Upper lobe of left lung (tissue), 6 donors: ENCODE measurements at places on chromosomes 2 and 18. TPM values are rescaled to one million over a fixed set of nuclear protein-coding genes. Genes with fewer than 3 reads are reported as not detected.

Gene NLRC4
- total RNA-seq: 18.8 TPM

Gene GAL3ST2
- total RNA-seq: not detected

Gene ZNF521
- 37.7 TPM for total RNA-seq

Gene CFC1
- total RNA-seq: not detected

Gene NT5DC4
- total RNA-seq: 0.55 TPM

Gene STPG4
- 1.2 TPM for total RNA-seq

Gene DAW1
- total RNA-seq: 7.3 TPM

Gene CNGA3
- total RNA-seq: not detected

Gene DSEL
- 12.2 TPM for total RNA-seq

Gene CFAP221
- total RNA-seq: 13.9 TPM

Gene CHRNG
- not detected for total RNA-seq

Gene LTBP1
- total RNA-seq: 25.2 TPM

- H3K4me1 ChIP-seq: peaks cover 45% of the 10 kb centered on the region
- H3K4me3 ChIP-seq: peak overlapping the region; percentile 81
- H3K36me3 ChIP-seq: no peaks in the 10 kb centered on the region
- peak; percentile 89 for DNase-seq
Observed at GRCh38 chr2:61017003-61017555, 441 bp upstream of the PEX13 start.

DNA sequence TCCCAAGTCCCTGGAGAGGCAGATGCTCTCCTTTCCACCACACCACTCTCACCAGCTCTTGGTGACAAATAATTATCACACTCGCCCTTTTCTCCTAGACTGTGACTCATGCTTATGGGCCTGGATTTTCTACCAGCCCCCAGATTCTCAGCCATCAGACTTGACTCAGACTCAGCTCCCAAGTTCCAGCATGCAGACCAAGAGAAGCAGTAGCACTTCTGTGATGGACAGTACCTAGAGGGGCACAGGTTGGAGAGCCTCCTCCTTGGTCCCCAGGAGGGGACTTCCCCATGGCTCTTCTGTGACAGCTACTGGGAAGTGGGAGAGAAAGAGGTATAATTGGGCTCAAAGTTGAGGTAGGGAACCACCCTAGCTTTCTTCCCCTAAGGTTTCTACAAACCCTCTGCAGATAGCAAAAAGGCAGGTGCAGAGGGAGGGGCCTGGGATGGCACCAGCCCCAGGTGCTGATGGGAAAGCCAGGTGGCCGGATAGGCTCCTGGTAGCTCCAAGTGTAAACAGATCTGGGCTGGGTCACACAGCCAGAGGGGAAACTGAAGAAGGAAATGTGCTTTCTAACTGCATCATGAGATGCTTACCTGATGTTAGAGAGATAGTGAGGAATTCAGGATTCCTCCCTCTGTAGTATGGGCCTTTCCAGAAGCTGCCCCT is 4.1 kb downstream of the TCF23 start:
- H3K27me3 ChIP-seq: no peaks in the 10 kb centered on the region
- H3K4me1 ChIP-seq: no peaks in the 10 kb centered on the region
- no peak overlapping the region for H3K27ac ChIP-seq
- DNase-seq: no peak
- no peak overlapping the region for H3K4me3 ChIP-seq

GRCh38 chr2:137252934-137253333 is 487.6 kb downstream of the THSD7B start:
- no peaks in the 10 kb centered on the region for H3K36me3 ChIP-seq
- no peak overlapping the region for H3K27ac ChIP-seq
- no peaks in the 10 kb centered on the region for H3K27me3 ChIP-seq
- no peak for DNase-seq

DNA sequence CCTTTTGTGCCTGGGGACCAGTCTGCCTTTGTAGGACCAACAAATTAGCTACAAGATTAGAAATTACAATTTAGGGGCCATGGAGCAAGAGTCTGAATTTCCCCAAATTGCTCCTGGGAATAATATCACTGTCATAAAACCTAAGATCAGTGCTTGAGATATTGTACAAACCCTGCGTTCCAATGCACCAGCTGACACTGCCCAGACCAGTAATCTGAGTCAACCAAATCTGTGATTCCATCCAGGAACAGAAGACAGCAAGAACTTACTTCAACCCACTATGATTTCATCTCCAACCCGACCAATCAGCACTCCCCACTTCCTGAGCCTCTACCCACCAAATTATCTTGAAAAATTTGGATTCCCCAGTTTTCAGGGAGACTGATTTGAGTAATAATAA is 1305.0 kb upstream of the NRXN1 start:
- H3K27me3 ChIP-seq: no peaks in the 10 kb centered on the region
- H3K36me3 ChIP-seq: no peaks in the 10 kb centered on the region
- no peak overlapping the region for H3K27ac ChIP-seq

DNA sequence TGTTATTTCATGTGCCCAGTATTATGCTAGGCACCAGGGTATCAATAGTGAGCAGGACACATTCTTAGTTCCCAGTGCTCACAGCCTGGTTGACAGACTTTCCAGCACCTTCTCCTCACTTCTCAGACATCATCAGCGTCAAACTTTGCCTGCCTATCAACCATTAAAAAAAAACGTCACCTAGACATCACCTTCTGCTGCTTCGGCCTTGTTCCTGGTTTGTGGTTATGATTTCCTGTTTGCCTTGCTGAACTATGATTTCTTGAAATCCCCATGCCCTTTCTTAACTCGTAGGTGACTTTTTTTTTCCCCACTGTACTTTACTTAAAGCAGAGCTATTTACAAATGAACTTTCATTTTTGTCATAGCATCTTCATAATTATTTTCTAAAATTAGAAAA is 60.4 kb upstream of the NABP1 start:
- no peak overlapping the region for H3K4me3 ChIP-seq
- DNase-seq: no peak
- no peaks in the 10 kb centered on the region for H3K27me3 ChIP-seq
- H3K27ac ChIP-seq: peak overlapping the region; percentile 42
- no peaks in the 10 kb centered on the region for H3K36me3 ChIP-seq

- H3K27me3 ChIP-seq: no peaks in the 10 kb centered on the region
- H3K36me3 ChIP-seq: no peaks in the 10 kb centered on the region
- DNase-seq: no peak
- H3K27ac ChIP-seq: no peak overlapping the region
Observed at GRCh38 chr2:134706587-134707329, 12.0 kb downstream of the TMEM163 start.

DNA sequence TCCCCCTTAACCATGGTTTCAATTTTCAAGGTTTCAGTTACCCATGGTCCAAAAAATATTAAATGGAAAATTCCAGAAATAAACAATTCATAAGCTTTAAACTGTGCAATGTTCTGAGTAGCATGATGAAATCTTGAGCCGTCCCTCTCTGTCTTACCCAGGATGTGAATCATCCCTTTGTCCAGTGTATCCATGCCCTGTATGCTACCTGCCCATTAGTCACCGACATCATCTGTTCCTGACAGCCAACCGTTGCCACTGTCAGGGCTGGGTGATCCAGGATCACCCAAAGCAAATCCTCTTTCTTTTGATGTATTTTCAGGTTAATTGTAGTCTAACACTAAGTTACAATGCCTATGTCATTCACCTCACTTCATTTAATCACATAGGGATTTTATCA is 15.7 kb upstream of the OLA1 start:
- no peak overlapping the region for H3K27ac ChIP-seq
- no peak overlapping the region for H3K4me3 ChIP-seq
- DNase-seq: no peak
- no peaks in the 10 kb centered on the region for H3K27me3 ChIP-seq
- no peaks in the 10 kb centered on the region for H3K36me3 ChIP-seq

DNA sequence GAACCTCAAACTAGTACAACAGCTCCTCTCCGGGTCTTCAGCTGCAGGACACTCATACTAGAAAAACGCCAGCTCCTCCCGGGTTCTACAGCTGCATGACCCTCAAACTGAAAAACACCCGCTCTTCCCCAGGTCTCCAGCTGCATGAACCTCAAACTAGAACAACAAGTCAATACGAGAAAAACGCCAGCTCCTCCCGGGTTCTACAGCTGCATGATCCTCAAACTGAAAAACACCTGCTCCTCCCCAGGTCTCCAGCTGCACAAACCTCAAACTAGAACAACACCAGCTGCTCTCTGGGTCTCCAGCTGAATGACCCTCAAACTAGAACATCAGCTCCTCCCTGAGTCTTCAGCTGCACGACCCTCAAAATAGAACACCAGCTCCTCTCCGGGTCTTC is 315.0 kb upstream of the TFPI start:
- H3K27me3 ChIP-seq: no peaks in the 10 kb centered on the region
- no peaks in the 10 kb centered on the region for H3K4me1 ChIP-seq
- no peaks in the 10 kb centered on the region for H3K36me3 ChIP-seq
- no peak for DNase-seq

DNA sequence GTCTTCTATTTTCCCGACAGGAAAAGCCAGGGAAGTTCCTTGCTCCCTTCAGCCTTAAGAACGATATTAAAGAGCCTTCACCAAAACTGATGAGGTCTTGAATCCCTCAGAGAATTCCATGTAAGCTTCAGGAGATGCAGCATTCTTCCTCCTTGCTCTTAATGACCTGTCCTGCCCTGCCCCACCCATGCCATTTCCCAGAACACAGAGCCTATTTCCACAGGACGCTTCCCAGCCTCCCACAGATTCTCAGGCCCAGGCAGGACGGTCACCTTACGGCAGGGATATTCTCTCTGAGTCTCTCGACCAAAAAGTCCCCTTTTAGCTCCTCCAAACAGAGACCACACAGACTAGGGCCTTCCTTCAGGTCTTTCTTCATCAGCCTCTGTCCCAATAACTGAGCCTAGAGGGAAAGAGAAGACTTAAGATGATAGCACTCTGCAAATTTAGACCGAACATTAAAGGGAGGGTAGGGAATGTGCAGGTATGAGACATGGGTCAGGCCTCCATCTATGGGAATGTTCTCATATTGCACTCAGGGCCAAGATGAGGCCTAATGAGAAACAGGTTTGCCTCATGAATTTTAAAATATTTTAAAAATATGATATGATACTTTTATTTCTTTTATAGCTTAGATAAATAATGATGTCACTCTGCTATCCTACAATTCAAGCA is 62.1 kb downstream of the COBLL1 start:
- DNase-seq: no peak
- H3K27ac ChIP-seq: peak overlapping the region; percentile 67
- H3K4me1 ChIP-seq: peaks cover 22% of the 10 kb centered on the region
- H3K36me3 ChIP-seq: no peaks in the 10 kb centered on the region
- H3K27me3 ChIP-seq: no peaks in the 10 kb centered on the region
- H3K4me3 ChIP-seq: no peak overlapping the region

DNA sequence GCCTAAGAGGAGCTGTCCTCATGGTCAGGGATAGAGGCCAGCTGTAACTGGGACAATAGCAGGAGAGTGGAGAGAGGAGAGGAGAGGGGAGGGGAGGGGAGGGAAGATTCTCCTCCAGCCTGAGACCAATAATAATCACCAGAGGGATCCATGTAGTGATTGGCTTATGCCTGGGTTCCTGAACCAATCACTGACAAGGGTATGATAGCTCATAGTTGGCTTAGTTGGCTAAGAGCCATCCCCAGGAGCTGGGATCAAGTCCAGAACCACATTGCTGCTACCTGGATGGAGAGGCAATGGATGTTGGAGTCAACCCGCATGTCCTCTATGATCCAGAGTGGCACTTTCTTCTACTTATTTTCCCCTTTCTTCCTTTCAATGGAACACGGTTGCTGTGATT is 7.7 kb upstream of the ST8SIA5 start:
- H3K27me3 ChIP-seq: no peaks in the 10 kb centered on the region
- DNase-seq: no peak
- no peak overlapping the region for H3K4me3 ChIP-seq
- no peaks in the 10 kb centered on the region for H3K36me3 ChIP-seq

DNA sequence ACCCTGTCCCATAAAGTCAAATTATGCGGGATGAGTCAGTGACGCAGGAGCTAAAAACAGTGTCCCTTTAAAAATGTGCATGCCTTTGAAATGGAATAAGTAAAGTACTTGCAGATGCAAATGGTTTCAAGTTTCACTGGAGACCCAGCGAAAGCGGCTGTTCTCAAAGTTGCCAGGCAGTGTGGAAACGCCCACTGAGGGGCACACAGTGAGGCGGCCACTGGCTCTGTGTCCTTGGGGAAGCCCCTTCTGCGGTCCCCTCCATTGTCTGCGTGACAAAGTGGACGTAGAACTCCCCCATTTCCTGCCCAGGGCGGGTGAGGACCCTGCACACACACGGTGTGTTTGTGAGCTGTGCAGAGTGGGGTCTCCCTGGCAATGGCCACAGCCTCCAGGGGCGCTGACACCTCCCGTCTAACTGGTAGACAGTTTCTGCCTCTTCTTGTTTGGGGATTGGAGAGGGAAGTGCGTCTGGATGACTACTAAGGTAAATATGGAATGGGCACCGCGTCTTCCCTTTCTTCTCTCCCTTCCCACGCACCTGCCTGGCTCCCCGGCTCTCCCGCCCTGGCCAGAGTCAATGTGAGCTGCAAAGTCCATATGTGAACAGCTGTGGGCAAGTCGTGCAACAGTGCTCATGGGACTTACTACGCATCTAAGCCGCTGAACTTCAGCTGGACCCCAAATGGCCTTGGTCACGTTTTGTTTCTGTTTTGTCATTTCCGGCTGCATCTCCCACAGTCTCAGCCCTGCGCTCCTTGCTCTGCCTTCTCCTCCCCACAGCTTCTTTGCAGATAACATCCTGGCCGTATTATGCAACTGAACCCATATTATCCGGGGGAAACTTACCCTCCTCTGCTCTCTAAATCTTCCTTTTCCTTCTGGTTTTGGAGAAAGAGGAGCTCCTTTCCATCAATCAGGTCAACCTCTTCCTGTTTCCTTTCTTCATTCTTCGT is 33.7 kb upstream of the ZNF516 start:
- peak overlapping the region; percentile 35 for H3K4me3 ChIP-seq
- no peaks in the 10 kb centered on the region for H3K27me3 ChIP-seq
- peaks cover 17% of the 10 kb centered on the region for H3K4me1 ChIP-seq
- peak; percentile 41 for DNase-seq
- H3K27ac ChIP-seq: peak overlapping the region; percentile 48

GRCh38 chr18:74957588-74958224 is 251.2 kb downstream of the PTGR3 start:
- no peak overlapping the region for H3K4me3 ChIP-seq
- H3K4me1 ChIP-seq: no peaks in the 10 kb centered on the region
- no peaks in the 10 kb centered on the region for H3K27me3 ChIP-seq

DNA sequence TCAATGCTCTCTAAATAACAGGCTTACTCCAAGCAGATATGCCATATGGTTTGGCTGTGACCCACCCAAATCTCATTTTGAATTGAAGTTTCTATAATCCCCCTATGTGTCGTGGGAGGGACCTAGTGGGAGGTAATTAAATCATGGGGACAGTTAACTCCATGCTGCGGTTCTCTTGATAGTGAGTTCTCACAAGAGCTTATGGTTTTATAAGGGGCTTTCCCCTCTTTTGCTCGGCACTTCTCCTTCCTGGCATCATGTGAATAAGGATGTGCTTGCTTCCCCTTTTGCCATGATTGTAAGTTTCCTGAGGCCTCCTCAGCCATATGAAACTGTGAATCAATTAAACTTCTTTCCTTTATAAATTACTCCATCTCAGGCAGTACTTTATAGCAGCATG is 302.7 kb upstream of the ZC3H15 start:
- H3K4me3 ChIP-seq: no peak overlapping the region
- no peak for DNase-seq
- no peaks in the 10 kb centered on the region for H3K27me3 ChIP-seq
